EH (cell line): ENCODE measurements at places on chromosomes 5 and 9.

DNA sequence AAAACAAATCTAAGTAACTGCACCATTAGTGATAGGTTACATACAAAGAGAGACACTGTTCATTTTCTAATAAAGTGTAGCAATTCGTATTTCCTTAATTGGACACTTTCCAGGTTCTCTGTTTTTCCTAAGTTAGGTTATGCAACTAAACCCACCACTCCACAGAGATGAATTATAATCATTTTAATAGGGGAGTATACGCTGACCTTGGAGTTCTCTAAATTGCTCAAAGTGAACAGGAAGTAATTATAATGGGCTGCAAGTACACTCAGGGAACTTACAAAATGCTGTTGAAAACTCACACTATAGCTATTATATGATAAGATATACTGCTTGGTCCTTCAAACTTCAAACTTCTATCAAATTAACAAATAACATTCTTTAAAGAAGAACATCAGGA lies 18.2 kb upstream of the ADCY2 start:
- no peak for DNase-seq

DNA sequence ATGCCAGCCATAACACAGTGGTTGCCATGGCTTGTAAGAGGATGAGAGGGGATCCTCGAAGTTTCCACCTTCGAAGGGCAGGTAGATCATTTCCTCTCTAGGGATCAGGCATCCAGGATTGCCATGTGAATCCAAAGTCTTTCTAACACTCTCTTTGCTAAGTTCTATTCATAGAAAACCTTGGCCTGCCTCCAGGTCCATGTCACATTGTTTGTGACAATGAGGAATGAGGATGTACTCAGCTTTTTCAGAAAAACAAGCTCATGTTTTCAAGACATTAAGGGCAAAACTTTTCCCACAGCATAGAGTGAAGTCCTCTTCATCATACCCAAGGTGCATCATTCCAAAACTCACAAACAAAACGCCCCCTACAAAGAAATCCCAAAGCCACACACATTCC lies 19.6 kb downstream of the ESM1 start:
- DNase-seq, result peak; percentile 34

- no peak for DNase-seq
These were observed 12.6 kb downstream of the DHX29 start for GRCh38 chr5:55294935-55295334.

- DNase-seq, result peak; percentile 27
These were observed 957 bp downstream of the PRELID1 start for GRCh38 chr5:177304392-177305119.

GRCh38 chr5:145965804-145966203 lies 29.4 kb downstream of the SH3RF2 start:
- DNase-seq, result no peak

DNA sequence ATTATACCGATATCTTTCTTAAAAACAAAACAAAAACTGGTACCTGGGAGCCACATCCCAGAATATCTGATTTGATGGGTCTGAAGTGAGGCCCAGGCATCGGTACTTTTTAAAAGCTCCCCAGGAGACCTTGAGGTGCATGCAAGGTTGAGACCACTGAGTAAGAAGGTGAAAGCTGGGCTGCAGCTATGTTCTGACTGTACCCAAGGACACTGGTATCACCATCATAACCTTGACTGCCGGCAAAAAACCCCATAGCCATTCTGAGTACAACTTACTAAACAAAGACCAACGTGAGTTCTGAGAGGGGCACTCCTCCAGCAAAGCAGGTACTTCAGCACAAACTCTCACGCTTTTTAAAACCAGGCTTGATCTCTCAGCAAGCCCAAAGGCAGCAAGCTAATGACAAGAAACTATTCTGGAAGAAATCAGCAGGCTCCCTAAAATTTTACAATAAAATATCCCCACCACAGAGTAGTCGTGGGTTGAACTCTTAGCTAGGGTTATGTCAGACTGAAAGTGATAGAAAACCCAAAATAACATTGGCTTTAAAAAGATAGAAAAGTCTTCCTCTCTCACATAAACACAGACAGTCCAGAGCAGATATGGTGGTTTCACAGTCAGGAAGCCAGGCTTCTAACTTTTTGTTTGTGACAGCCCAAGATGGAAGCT lies 263.9 kb downstream of the SAXO1 start:
- DNase-seq, result no peak

DNA sequence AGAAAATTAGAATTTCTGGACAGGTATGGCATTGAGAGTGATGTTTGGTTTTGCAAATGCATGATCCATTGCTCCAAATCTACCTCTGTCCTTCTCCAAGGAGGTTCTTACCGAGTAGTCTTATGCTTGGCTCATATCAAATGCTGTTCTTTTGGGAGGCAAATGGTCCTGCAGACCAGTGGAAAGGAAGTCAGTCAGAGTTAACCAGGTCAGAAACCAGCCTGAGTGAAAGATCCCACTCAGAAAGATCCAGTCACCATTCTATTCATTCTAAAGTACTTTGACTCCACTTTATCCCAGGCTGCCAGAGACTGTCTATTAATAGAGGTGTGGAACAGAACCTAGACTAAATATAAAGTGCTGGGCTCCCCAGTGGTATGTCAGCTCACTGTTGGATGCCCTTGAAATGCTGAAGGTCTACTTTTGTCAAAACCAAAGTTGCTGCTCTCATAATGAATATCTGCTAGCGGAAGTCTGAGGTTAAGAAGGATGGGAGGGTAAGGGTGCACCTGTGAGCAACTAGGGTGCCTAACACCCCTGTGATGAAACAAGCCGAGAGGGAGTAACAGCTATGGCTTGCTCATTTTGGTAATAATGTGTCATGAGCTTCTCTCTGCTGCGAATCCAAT lies 302.2 kb downstream of the ZNF608 start:
- no peak for DNase-seq
